ENCODE measurements at places on chromosomes 2 and 18.
A peak's percentile ranks its signal among the peaks of the same experiment; 100 is the strongest.

DNA sequence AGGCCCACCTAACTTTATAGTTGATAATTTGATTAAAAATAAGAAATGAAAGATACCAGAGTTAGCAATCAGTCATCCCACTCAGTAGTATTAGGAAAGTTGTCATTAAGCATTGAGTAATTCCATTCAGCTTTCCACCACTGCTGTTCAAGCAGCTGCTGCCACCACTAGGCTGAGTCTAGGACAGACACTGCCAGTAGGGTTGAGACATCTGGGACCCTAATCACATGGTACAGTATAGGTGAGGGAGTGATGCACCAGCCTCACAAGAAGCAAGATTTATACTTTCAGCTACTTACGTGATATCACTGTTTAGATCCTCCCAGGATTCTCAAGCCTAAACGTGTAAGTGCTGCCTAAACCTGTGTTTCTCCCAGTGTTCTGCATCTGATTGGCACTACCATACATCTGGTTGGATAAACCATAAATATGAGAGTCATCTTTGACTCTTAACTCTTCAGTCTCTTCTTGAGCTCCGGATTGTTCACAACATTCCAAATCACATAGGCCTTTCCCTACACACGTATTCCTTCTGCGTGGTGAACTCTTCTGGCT lies 3.2 kb downstream of the UBXN4 start:
- DNase-seq = no peak

GRCh38 chr2:240165661-240166060 lies 25.2 kb upstream of the OTOS start:
- no peak for DNase-seq

DNA sequence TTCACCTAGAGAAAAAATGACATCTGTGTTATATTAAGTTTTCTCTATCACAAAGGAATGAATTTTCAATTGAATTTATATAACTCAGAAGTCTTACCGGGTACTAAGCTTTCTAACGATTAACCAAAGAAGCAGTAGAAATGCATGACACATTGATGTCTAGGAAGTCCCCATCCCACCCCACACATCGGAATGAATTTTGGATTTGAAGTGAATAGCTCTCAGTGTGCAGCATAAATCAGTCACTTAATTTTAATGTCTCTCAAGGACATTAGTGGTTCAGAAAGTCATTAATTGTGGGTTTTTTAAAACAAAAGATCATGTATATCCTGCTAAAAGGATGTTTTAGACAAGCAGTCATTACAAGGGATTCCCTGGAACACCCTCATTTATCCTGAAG lies 141.4 kb upstream of the PIEZO2 start:
- DNase-seq = no peak

GRCh38 chr2:128727914-128728313 lies 409.2 kb upstream of the HS6ST1 start:
- DNase-seq = no peak

- no peak for DNase-seq
Observed at GRCh38 chr18:31399306-31400032, 22.9 kb downstream of the DSG4 start.

- DNase-seq = no peak
Observed at GRCh38 chr2:141942006-141942789, 188.6 kb downstream of the LRP1B start.

DNA sequence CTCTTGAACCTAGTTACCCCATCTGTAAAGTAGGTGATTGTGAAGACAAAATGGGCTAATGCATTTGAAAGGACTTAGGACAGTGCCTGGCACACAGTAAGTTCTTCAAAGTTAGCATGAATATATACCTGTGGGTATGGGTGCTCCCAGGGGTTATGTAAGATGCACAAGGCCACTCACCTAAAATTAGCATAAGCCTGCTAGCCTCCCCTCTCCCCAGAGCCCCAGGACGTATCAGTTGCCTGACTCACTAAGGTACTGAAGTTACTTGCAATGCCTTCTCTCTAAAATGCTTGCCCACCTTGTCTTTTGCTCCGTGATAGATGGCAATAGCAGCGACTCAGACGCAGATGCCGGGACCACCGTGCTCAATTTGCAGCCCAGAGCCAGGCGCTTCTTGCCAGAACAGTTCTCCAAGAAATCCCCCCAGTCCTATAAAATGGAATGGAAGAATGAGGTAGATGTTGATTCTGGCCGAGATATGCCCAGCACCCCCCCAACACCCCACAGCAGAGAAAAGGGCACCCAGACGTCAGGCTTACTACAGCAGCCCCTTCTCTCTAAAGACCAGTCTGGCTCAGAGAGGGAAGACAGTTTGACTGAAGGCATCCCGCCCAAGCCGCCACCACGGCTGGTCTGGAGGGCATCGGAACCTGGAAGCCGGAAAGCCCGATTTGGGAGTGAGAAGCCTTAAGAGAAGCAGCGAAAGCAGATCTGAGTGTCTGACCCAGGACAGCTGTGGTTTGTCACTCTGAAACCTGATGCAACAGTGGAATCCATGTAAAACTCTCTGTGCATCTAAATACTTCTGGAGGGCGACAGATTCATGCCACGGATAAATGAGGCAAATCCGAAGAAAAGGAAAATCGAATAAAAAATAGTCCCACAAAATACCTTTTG lies 53.8 kb upstream of the TMEM182 start:
- no peak for DNase-seq

GRCh38 chr18:63848159-63848558 lies 39.3 kb upstream of the SERPINB2 start:
- DNase-seq = peak; percentile 32

GRCh38 chr18:77755187-77755586 lies 505.5 kb downstream of the GALR1 start:
- DNase-seq = no peak

GRCh38 chr18:64100116-64100922 lies 48.6 kb downstream of the LINC00305 start:
- no peak for DNase-seq

DNA sequence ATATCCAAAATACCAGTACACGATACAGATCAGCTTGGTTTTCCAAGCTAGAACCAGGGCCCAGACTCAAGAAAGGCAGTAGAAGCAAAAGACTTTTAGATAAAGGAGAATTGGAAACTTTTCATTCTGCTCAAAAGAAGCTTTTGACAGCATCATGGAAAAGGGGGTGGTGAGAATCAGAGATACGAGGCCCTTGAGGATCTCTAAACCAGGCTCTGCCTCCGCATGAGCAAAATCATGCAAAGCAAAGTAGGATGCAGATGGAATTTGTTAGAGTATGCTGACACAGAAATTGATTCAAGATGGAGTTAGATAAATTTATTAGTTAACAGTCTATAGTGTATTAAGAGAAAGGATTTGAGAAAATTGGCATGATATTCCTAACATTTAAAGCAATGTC lies 39.8 kb downstream of the FAM98A start:
- no peak for DNase-seq

DNA sequence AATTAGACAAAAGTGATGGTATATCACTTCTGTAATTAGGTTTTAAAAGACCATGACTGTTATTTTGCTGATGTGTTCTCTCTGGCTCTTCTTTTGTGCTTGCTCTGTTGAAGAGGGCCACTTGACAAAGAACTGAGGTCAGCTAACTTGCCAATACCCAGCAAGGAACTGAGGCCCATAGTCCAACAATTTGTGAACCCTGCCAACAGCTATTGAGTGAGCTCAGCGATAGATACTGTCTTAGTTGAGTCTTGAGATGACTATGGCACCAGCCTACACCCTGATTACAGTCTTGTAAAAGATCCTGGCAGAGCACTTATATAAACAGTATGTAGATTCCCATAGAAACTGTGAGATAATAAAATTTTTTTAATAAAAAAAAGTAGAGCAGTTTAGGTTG lies 103.0 kb downstream of the BMPR2 start:
- DNase-seq = no peak

DNA sequence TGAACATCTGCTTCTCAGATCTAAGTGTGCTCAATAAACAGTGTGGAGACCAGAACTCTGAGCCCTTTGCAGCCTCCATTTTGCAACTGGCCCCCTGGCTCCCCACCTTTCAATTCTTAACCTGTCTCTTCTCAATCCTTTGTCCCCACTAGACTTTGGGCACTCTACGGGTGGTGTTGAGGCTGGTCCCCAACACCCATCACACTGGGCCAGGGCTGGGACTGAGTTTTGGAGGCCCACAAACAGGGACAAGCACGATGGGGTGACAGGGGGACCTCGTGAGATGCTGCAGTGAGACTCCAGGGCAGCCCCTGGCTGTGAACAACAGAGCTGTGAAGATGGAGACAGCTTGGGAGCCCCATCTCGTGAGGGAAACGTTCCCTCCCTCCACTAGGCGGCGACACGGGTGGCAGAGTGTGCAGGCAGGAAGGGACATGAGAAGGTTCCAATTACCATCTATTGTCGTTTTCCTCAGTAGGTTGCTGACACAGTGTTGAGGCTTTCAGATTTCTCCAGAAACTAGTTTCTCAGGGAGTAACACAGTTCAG lies 1.2 kb downstream of the ANKMY1 start:
- DNase-seq = no peak

- no peak for DNase-seq
Observed at GRCh38 chr2:181163139-181163538, 182.7 kb downstream of the UBE2E3 start.
